Hematopoietic multipotent progenitor cell treated with erythropoietin and hydrocortisone succinate and interleukin-3 and kit ligand, for 15 days (in vitro differentiated cells): ENCODE measurements at places on chromosomes 1 and 21.

- DNase-seq = no peak
These were observed 35.6 kb downstream of the SMYD2 start for GRCh38 chr1:214316593-214316992.

DNA sequence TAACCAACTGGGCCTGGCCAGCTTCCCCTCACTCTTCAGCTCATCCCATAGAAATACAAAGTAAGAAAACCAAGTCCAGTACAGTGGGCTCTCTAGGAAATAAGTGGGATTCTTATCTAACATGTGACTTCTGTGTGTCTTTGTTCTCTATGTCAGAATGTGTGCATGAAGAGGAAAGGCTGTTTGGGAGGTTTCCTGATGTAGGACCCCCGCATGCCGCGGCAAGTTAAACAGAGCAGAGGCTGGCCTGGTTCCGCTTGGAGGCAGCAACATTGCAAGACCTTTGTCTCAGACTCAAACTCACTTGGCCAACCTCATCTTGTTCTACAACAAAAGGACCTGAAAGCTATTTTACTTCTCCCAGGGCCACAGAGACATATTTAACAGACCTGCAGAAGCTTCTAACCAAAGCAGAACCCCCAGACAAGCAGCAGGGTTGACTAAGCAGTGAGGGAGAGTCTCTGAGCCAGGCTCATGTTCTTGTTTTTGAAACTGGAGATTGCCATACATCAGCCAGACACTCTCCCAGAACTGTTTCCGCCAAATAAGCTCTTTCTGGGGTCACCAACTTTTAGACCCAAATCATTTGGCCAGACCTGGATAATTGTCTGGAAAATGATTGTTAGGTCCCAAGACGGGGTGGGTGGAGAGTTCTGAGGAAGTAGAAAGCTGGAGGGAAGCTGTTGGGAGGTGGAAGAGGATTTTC lies 6.2 kb downstream of the MTARC2 start:
- DNase-seq = no peak

DNA sequence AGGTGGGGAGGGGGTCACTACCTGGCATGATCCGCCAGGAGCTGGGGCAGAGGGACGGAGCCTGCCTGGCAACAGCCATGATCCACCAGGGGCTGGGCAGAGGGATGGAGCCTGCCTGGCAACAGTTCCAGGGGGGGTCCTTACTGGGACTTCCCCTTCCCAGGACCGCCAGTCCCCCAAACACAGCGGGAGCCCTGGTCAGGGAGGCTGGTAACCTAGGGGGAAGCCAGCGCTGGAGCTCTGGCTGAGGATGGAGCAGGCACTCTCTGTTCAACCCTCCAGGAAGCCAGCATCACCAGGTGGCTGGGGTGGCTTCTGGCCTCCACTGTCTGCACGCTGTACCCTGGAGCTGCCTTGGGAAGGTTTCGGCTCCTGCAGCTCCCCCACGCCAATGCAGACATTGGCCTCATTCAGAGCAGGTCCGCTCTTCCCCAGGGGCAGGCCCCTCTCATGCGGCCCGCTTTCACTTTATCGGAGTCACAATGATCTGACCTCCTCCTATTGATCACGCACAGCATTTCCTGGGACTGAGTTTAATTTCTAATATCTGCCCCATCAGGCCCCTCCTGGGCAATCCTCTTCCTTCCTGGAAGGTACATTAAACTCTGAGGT lies 68.4 kb upstream of the ABCG1 start:
- no peak for DNase-seq

DNA sequence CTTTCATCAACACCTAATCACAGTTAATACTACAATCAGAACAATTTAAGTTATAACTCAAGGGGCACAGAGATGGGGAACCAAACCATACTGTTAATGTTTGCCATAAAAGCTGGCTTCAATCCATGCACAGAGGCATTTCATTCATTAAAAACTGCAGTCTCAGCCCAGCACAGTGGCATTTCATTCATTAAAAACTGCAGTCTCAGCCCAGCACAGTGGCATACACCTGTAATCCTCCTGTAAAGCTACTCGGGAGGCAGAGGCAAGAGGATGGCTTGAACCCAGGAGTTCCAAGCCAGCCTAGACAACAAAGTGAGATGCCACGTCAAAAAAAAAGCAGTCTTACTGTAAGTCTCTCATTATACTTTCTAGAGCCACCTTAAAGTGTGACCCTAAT lies 29.2 kb downstream of the ARID4B start:
- no peak for DNase-seq

DNA sequence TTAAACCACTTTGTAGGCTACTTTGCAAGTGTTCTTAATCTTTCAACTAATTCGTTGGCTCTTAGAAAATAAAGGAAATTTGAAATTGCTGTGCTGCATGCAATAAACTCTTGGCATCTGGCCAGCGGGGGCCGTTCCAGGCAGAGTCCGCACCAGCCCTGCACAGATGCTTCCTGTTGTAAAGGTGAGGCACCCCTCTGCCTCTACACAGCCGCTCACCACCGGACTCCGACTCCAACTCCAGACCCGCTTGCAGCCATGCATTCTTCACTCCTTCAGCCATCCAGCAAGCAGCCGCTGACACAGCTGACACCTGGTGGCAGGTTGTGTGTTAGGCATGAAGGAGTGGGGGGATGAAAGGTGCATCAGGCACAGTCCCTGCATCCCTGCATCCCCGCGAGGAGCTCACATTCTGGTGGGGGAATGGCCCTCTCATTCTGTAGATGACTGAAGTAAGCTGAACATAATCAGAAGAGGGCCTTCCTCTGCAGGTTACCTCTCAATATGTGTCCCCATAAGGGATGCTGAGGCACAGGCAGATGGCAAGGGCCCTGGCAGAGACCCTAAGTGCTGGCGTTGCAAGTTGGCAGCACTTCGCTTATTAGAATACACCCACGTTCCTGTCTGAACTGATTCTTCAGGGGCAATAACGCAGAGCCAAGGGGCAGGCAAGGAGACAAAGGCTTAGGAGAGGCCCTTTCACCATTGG lies 56.8 kb downstream of the GLIS1 start:
- DNase-seq = no peak

GRCh38 chr21:45356251-45356650 lies 48.7 kb upstream of the COL18A1 start:
- no peak for DNase-seq

DNA sequence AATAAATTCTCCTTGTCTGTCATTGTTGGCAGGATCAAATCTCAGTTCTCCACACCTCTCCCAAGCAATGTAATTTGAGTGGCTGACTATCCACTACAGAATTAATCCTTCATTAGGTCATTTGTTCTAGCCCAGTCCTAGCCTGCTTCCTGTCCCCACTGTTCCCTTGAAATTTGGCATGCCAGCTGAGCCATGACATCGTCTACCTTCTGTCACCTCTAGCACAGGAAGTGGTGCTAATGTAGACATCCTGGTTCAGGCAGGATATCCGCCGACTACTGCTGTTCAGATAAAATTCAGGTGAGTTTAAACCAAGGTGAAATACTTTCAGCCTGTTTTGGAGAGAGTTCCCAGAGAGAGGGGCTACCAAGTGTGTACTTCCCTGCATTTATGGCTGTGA lies 5.9 kb downstream of the CHRM3 start:
- DNase-seq = no peak

DNA sequence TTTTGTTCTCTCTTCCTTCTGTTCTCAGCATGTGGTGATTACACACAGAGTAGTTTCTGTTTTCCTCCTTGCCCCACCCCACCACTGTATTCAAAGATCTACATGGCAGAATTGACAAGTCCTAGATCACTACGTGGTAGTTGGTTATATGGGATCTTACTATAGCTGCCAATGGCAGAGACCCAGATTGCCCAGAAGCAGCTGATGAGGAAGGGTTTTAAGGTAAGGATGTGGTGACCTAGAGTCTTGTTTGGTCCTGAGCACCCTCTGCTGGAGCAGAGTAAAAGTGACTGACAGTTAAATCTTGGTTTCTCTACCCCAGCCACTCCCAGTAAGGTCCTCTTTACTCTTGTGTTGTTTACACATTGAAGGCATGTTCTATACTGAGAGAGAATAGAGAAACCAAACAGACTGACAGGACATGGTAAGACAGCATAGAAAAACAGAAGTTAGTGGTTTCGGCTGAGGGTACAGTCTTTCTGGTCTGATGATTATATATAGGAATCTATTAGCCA lies 22.8 kb upstream of the STRIP1 start:
- DNase-seq = peak; percentile 36

- DNase-seq = no peak
These were observed 39.0 kb upstream of the USH2A start for GRCh38 chr1:216462066-216462775.

GRCh38 chr1:59094001-59094400 lies 202.9 kb upstream of the FGGY start:
- DNase-seq = no peak

DNA sequence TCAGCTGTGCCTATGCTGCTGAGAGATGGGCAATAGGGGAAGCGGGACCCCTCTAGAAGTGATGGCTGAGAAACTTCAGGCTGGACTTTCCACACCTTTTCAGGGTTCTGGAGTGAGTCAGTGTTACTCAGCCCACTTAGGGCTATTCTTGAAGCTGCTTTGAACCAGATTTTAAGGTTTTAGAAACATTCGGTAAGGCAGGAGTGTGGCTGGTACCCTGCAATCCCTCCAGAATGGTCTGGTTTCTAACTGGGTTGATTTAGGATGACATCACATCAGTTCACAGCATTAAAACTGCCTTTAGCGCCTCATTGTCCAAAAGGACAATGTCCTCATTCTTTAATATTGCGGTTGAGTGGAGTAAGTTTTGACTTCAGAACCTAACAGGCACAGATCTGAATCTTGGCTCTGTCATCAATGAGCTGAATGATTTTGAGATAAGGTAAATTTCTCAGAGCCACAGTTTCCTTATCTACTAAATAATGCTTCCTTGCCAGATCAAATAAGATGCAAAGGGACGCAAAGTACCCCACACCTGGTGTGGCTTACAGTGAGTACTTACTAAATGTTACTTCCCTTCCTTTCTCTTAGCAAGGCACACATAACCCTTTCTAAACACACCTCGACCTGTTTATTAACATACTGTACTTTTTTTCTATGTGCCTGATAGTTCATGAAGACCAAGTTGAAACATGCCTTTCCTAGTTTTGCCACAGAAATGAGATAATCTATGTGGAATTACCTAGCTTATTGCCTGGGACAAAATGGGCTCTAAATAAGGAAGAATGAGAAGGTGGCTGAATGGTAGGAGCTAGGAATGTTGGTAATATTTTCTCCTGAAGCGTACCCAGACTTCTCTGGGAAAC lies 209.8 kb downstream of the ROR1 start:
- no peak for DNase-seq

GRCh38 chr1:55184859-55185258 lies 30.3 kb downstream of the USP24 start:
- DNase-seq = no peak

GRCh38 chr21:41819236-41819855 lies 52.5 kb upstream of the RIPK4 start:
- DNase-seq = no peak

- no peak for DNase-seq
These were observed 147.5 kb downstream of the FOXD2 start for GRCh38 chr1:47585141-47585902.

- no peak for DNase-seq
These were observed 867.3 kb downstream of the PLA2G4A start for GRCh38 chr1:187696073-187696472.

DNA sequence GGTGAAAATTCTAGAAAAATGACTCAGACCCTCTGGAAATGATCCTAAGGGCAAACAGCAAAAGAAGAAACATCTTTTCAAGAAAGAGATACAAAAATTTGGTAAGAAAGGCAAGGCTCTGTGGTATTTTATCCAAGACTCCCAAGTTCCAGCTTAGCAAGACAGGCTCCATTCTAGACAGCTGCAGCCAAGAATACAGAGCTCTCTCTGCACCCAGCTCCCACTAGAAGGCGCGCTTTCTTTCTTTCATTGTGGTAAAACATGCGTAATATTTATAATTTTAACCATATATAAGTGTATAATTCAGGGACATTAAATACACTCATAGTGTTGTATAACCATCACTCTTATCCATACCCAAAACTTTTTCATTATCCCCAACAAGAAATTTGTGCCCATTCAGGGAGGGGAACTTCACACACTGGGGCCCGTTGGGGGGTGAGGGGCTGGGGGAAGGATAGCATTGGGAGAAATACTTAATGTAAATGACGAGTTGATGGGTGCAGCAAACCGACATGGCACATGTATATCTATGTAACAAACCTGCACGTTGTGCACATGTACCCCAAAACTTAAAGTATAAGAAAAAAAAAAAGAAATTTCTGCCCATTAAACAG lies 2.2 kb upstream of the HFM1 start:
- no peak for DNase-seq

DNA sequence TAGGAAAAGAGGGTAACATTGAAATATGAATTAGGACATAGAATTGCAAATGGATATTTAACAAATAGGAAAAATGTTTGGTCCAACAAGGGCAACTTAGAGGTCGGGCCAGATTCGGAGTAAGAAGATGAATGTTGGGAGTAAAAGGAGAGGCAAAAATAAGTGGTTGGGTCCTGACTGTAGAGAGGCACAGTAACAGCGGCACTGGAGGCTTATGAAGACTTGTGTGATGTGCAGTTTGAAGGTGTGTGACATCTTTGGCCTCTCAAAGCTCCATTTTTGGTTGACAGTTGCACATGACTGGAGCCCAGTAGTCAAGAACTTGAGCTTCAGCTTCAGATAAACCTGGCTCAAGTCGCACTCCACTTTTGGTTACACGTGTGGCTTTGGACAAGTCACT lies 109.9 kb upstream of the PAXBP1 start:
- DNase-seq = no peak

DNA sequence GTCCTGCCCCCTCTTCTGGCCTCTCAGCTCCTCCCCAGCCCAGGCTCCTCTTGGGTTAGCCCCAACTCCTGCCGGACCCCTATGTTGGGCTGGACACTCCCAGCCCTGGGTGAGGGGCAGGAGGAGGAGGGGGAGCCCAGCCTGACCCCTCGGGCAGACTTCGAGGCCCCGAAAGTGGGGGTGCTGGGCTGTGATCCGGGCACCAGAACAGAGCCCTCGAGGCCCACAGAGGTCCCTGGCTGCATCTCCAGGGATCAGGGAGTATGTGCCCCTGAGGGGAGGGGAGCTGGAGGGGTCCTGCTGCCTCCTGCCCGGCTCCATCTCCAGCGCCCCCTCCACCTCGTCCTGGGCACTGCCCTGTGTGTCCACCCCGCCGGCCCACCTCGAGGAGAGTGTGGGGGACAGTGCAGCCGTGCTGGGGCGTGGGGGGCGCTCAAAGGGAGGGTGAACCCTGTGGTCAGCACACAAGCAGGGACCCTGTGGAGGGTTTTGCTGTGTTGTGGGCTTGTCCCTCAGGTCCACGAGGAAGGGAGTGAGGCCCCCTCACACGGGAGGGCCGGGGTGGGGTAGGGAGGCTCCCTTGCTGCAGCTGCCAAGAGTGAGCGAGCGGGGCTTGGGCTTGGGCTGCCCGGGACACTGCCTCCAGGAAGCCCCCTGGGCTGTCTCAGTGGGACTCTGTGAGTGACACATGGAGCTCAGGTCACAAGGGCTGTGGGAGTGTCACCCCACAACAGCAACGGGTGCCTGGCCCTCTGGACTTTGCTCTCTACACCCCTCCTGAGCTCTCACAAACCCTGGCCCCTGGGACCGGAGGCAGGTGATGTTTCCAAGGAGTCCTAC lies 54.4 kb downstream of the COL18A1 start:
- no peak for DNase-seq
